ENCODE measurements at places on chromosomes 3 and 15.
A peak's percentile ranks its signal among the peaks of the same experiment; 100 is the strongest.

DNA sequence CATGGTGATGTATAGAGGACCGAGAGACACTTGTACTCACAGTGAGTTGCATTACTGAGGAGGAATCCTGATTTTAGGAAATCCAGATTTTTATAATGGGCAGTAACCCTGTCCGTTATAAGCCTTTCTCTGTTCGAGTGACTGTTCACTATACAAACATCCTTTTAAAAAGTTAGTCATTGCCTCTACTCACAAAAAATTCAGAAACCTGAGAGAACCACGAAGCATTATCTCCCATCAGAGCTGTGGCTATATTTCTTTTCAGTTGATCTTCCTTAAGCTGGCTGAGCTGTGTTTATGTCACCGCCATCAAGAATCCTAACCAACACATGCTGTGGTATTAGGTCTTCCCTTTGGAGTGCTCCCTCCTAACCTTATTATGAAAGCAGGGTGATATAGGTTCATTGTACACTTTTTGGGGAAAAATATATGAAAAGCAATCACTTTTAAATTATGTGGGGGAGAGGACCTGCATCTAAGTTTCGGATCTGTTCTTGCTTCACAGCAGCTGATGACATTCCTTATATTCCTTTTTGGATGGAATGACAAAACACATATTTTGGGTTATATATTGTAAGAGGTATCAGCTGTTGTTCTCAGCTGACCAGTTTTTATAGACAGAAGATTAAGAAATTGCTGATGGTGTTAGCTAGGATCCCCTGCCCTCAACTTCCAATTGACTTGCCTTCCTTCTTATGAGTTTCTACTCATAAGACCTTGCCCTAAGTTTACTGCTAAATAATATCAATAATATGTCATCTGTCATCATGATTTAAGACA is 465.9 kb upstream of the RASGRP1 start:
- DNase-seq = no peak

GRCh38 chr15:25790000-25790660 is 73.0 kb downstream of the ATP10A start:
- DNase-seq = peak; percentile 49

GRCh38 chr3:134150476-134150875 is 100.2 kb downstream of the RYK start:
- DNase-seq = no peak

- no peak for DNase-seq
Measured at GRCh38 chr3:15713364-15713763, 84.4 kb downstream of the ANKRD28 start.

DNA sequence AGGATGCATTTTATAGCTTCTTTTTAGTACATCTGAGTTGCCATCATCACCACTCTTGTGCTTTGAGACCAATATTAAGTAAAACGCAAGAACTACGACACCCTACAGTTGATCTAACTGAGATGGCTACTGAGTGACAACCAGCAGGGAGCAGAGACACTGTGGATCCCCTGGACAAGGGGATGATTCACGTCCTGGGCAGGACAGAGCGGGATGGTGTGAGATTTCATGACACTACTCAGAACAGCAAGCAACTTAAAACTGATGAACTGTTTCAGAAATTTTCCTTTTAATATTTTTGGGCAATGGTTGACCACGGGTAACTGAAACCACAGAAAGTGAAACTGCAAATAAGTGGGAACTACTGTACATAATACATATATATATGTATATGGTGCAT is 299.2 kb downstream of the ADAMTS17 start:
- DNase-seq = no peak

DNA sequence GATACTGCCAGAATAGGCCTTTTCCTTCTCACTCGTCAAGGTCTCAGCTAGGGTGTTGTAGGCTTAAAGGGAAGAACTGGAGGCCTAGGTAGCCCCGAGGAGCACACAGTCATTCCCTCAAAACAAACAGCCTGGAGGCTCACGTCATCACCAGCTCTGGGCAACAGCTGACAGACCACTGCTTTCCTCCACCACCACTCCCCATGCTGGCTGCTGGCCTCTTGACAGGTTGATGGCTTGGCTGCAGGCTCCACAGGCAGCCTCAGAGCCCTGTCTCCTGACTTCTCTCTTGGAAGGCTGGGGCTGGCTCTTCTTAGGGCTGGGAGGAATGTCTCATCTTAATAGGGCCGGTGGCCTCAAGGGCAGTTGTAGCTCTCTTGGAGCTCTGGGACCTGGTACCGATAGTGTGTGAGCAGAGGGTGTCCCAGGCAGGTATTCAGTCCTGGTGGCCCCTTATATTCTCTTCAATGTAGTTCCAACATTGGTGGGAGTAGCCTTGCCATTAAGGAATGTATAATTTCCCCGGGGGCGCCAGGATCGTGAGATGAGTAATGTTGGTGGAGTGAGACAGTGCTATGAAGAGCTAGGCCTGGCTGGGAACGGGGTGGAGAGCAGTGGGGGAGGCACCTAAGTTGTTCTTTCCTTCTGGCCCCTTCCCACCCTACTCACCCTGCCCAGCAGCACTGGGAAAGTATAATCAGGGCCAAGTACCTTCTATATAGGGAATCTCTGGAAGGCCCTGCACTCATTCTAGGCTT is 6.1 kb upstream of the AP2M1 start:
- no peak for DNase-seq

- no peak for DNase-seq
Measured at GRCh38 chr3:192055946-192056345, 595.0 kb downstream of the PYDC2 start.

DNA sequence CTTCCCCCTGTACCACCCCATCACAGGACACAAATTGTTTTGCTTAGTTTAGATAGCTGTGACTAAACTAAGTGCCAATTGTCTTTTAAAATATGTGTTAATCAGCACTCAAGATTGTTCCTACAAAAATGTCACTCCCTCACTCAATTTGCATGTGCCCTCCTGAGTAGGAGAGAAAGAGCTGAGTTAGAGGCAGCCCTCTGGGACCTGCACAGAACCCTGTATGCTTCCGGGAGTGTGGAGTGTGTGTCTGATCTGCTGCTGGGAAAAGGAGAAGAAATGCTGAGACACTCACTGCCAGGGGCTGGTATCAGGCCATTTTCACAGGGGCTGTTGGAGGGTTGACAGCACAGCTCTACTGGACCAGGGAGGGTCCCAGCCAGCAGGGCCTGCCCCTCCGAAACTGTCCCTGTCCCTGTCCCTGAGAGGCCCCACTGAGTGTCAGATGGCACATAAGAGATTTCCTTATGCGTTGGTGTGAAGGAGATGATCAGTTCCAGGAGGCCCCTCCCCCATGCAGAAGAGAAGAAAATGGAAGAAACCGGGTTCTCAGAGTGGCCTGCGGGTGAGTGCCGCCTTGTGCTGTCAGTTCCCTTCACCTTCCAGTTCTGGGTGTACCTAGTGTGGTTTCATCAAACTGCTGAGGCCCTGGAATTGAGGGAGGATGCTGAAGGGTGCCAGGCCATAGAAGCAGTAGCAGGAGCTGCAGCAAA is 3.9 kb upstream of the B3GNT5 start:
- no peak for DNase-seq

DNA sequence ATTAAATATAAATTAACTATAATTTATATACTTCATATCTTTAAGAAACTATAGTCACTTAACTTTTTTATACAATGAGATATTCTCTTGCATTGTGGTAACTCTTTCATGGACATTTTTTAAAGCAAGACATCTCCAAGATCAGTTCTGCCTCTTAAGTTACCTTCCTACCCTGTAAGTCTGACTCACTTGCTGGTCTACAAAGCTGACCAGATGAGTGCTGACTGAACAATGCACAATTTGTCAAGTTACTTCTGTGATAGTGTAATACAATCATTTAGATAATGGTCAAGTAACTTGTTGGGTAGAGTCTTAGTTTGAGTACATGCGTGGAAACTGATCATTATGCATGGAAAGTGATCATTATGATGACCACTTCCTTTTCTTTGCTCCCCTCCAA is 145.9 kb downstream of the MEIS2 start:
- no peak for DNase-seq

- no peak for DNase-seq
Measured at GRCh38 chr3:32305361-32305876, 66.9 kb downstream of the CMTM8 start.

- DNase-seq = no peak
Measured at GRCh38 chr3:143291836-143292447, 172.4 kb downstream of the CHST2 start.

Data from CD14-positive monocyte (primary cell).